C1 segment of cervical spinal cord (tissue), 14 donors: ENCODE measurements at places on chromosomes 7 and 10.

- no peak for DNase-seq
Observed at GRCh38 chr7:133742709-133743538, 384.2 kb upstream of the LRGUK start.

- no peak for DNase-seq
Observed at GRCh38 chr10:22682237-22683139, 31.9 kb downstream of the PIP4K2A start.

GRCh38 chr7:82373926-82374635 lies 69.5 kb downstream of the CACNA2D1 start:
- no peak for DNase-seq

GRCh38 chr10:11424456-11425295 lies 186.8 kb downstream of the USP6NL start:
- DNase-seq = no peak

DNA sequence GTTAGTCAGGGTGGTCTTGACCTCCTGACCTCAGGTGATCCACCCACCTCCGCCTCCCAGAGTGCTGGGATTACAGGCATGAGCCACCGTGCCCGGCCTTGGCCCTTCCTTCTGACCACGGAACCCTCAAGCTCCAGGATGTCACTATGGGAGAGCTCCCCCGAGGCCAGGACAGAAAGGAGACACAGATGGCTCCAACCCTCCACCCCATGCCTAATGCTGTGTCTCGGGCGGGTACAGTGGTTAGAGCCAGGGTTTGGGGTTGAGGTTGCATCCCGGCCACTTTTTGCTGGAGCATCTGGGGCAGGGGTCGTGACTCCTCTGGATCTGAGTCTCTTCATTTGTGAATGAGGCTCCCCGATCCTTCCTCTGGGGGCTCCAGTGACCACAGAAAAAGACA lies 8.1 kb downstream of the MYL10 start:
- no peak for DNase-seq

DNA sequence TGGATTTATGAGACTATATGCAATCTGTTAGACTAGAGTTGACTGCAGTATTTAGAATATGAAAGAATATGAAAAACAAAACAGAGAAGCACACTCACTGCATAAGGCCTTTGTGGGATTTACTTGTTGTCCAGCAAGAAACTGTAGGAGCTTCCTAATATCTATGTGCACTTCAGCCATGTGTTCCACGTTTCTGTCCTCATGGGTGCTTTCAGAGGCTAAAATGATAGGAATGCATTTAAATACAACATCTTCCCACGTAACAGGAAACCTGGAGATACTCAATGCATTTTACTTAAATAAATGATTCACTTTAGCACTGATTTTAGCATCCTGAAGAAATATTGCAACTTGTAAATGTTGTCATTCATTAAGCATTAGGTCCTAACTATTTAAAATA lies 11.7 kb downstream of the HUS1 start:
- no peak for DNase-seq

DNA sequence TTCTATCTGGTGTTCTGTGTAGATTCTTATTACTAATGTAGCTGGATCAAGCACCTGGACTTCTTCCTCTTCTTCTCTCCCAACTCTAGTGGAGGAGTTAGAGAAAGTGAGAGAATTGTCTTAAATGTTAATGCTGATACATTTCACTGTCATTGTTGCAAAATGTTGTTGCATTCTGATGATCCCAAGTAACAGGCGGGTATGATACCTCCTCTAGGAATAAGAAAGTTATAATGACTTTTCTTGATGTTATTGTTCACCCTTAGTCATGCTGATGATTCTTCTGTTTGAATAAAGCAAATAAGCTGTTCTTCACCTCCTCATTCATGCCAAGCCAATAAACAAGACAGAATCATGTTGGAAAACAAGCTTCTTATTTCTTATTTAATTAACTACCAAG lies 9.1 kb downstream of the CHRM2 start:
- no peak for DNase-seq

- DNase-seq = no peak
Observed at GRCh38 chr10:48612236-48612943, 7.5 kb upstream of the ARHGAP22 start.

GRCh38 chr10:48418189-48418788 lies 111.8 kb downstream of the MAPK8 start:
- no peak for DNase-seq

GRCh38 chr10:99296605-99297004 lies 32.6 kb upstream of the CNNM1 start:
- DNase-seq = no peak

DNA sequence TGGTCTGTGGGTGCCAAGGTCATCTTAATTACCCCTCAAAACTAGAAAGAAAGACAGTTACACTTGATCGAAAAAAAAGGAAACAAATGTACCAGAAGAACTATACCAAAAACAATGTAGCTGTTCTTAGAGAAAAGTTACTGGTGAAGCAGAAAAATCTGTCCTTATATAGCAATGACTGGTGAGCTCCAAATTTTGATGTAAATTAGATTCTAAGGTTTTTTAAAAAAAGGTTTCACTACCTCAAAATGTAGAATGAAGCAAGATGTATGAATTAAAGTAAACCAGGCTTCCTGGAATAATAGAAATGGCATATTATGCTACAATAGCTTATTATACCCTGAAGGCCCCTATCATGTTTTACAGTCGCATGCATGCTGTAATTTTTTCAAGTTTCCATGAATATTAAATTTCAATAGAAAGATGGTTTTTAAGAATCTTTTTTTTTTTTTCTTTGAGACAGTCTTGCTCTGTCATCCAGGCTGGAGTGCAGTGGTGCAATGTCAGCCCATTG lies 28.4 kb upstream of the FKBP9 start:
- DNase-seq = no peak

GRCh38 chr10:22268503-22268902 lies 47.7 kb upstream of the COMMD3 start:
- DNase-seq = no peak

GRCh38 chr7:155361346-155361680 lies 63.6 kb downstream of the INSIG1 start:
- no peak for DNase-seq

DNA sequence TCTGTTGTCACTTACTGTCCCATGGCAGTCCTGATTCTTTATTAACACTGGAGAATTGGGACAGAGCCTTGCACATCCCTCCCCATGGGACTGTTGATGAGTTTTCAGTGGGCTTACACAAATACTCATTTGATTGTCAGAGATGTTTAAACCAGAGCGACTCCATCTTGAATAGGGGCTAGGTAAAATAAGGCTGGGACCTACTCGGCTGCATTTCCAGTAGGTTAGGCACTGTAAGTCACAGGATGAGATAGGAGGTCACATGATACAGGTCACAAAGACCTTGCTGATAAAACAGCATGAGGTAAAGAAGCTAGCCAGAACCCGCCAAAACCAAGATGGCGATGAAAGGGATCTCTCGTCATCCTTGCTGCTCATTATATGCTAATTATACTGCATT lies 47.6 kb upstream of the JCAD start:
- no peak for DNase-seq

DNA sequence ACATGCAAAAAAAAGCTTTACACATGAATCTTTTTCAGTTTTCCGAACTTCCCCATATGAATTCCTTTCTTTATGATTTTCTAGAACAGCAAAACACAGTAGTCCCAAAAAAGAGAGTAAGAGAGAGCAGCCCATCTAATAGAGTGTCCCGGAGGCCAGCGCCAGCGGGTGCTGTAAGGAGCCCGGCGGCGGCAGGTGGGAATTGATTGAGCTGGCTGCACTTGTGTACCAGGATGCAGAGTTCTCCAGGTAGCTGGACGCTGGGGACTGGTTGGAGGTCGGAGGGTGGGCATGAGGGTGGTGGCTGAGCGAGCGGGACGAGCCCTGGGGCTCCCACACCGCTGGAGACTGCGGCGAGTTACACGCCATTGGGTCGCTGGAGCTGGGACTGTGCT lies 4.0 kb downstream of the DLX5 start:
- no peak for DNase-seq
